ENCODE measurements at places on chromosomes 6 and 20.
A peak's percentile ranks its signal among the peaks of the same experiment; 100 is the strongest.

GRCh38 chr6:109701774-109702173 lies 10.7 kb downstream of the FIG4 start:
- DNase-seq: no peak

- DNase-seq: no peak
These were observed 107.6 kb downstream of the VEGFA start for GRCh38 chr6:43877463-43878126.

GRCh38 chr20:58746620-58747019 lies 54.0 kb downstream of the NPEPL1 start:
- DNase-seq: no peak

GRCh38 chr20:62817975-62818591 lies 1.2 kb downstream of the COL9A3 start:
- no peak for DNase-seq

DNA sequence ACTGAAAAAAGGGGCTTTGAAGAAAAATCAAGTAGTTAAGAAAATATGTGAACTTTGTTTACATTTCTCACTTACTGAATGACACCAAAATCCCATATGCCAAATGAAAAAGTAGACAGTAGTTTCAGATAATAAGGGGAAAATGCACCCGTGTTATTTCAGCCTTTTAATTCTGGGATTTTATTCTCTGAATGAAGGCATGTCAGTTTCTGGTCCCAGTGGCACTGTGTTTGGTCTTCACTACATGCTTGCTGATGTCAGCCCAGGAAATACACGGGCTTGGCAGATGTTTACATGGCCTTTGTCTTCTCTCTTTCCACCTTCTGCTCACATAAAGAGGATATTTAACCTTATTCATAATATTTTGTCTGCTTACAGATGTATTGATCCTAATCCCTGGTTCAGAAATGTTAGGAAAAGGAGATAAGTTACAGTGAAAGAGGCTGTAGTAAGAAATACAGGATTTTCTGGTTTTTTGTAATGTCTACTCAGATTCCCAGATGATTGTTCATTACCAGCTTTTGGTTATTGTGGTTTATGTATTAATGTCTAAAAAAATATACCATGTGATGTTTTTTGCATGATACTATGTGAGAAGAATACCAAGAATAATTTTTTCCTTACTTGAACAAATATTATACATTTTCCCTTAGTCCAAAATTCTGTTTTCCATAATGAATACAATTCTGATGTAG lies 27.7 kb downstream of the DSE start:
- no peak for DNase-seq

DNA sequence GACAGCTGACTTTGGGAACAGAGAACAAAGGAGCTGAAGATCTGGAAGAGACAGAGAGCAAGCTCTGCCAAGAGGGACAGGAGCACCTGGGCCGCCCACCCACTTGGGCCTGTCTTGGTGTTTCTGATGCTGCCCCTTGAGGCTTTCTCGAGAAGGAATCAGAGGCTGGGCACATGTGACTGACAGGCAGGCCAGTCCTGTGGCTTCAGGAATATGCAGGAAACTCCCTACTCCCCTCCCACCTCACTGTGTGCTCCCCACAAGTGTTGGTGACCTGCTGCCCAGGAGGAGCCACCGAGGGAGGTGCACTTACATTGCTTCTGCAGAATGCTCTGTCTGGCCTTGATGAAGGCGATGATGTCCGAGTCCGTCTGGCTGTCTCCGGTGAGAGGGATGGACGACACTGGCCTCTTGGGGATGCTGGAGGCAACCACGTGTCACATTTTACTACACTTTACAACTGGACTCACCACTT lies 20.9 kb upstream of the KCNK16 start:
- no peak for DNase-seq

DNA sequence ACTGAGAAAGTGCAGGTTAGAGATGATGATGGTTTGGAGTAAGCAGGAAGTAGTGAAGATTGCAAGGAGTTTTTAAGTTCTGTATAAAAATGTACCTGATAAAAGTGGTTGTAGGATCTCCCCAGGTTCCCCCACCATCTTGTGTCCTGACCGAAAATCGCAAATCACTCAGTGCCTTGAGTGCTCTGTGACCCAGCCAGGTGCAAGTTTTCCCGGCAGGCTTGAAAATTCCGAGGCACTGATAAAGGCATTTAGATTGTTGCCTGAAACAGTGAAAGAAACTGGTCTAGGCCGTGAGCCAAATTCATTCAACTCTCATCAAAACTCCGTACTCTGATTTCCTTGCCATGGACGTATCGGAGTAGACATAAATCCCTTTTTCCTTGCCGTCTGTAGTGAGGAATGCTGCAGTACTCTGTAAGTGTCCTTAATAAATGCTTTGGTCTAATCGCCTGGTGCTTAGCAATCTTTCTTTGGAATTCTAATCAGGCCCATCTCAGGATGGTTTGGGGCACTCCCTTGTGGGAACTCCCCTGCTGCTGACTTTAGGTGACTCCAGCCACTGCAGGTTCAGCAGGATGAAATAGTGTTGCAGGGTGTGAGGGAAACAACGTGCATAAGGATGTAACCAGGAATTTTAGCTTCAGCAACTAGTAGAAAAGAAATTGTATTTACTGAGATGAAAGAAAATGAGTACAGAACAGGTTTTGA lies 1199.8 kb upstream of the MAP3K7 start:
- DNase-seq: no peak

DNA sequence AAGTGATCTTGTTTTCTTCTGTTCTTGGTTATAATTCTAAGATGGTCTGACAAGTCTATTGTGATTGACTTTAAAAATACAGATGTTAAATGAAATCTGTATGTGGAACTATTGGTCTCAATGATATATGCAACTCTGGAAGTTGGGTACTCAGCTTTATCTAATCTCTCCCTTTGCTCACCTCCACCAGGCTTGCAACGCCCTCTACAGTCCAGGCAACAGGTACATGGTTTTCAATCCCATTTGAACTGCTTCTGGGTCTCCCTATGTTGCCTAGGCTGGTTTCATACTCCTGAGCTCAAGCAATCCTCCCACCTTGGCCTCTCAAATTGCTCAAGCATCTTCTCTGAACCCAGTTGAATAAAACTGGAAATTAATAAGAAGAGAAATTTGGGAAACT lies 25.6 kb upstream of the HLA-DQB1 start:
- DNase-seq: peak; percentile 30

DNA sequence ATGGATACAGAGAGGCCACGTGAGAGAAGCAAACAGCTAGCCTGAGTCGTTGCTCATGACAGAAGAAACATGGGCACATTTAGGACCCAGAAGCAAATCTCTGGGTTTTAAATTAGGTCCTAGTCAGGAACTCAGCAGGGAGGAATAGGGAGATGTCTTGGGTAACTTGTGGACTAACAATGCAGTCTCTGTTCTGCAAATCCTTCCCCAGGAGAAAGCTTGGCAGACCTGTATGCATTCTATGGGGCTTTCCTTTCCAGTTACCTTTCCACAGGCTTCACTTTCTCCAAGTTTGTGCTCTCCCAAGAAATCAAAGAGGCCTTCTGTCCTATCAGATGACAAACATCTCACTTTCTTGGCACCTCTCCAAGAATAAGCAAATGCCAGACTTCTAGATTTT lies 47.2 kb upstream of the PLCB4 start:
- no peak for DNase-seq

GRCh38 chr6:946546-946945 lies 253.6 kb upstream of the EXOC2 start:
- no peak for DNase-seq

DNA sequence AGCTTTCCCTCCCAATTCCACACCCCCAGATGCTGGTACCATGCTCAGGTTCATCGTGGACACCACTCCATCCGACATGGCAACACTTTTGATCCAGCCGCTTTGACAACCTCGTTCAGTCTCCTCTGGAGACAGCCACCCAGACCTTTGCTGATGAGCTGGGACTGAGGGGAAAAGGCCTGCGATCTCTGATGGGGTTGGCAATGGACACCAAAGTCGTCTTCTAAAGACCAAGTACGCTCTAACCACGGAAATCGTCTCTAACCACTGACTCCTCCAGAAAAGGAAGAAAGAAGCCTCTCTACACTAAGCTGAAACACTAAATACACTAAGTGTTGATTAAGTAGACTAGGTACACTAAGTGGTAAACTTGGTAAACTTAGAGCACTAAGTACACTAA lies 26.1 kb upstream of the HLA-E start:
- no peak for DNase-seq

GRCh38 chr20:45096781-45097180 lies 4.1 kb downstream of the KCNS1 start:
- no peak for DNase-seq

GRCh38 chr6:30143780-30144179 lies 7.8 kb downstream of the TRIM40 start:
- no peak for DNase-seq

All from stimulated activated CD4-positive, alpha-beta T cell treated with anti-CD3 and anti-CD28 coated beads, Interleukin-4, amount 100 ng/mL, for 4 hours (primary cell).